Cerebellar nuclear complex (tissue), 1 donor: ENCODE measurements at places on chromosomes 13 and 19.

GRCh38 chr13:112756511-112756966, 66.7 kb downstream of the ATP11A start:
- no peak for DNase-seq

GRCh38 chr13:31774186-31774750, 34.9 kb downstream of the RXFP2 start:
- DNase-seq = no peak

- no peak for DNase-seq
Measured at GRCh38 chr13:27450921-27451471, 632 bp upstream of the MTIF3 start.

DNA sequence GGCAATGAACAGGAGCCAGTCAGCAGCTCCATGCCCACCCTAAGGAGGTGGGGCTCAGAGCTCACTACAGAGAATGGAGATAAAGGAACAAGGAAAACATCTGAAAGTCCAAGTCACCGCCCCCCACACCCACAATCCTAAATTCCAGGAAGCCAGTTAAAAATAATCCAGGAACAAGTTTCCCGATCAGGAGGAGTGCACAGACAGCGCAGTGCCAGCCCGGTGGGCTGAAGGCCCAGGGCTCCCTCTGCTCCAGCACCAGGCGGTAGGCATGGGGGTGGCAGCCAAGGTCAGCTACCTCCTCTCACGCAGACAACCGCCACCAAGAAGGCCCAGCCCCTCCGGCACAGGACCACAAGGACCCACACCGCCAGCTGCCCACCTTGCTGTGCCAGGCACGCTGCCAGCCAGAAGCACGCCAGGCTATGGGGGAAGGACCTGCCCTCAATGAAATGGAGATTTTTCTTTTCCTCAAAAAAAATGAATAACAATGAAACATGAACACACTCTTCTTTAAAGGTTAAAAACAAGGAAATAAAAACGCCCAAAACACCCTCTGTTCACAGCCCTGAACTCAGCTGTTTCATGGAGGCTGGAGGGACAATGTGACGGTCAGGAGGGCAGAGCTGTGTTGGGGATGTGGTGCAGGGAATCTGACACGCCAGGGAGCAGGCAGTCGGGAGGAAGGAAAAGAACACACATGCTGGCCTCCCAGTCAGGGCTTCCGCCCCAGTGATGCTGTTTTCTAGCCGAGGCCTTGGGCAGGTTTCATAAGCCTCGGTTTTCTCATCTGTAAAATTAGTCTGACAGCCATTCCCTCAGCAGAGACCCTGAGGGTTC, 11.0 kb downstream of the STK24 start:
- peak; percentile 14 for DNase-seq

- no peak for DNase-seq
Measured at GRCh38 chr19:547836-548720, 4.2 kb downstream of the GZMM start.

DNA sequence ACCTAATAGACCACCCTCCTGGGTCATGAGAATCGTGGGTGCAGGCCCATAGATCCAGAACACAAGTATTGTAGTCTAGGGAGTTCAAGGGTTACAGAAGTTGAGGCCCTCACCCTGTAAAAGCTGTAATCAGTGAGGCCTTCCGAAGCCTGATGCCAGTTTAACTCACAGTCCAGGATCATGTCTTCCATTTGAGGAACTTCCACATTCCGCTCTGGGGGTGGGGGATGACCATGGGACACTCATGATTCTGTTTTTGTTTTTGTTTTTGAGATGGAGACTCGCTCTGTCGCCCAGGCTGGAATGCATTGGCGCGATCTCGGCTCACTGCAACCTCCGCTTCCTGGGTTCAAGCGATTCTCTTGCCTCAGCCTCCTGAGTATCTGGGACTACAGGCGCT, 1.7 kb upstream of the RASIP1 start:
- no peak for DNase-seq

DNA sequence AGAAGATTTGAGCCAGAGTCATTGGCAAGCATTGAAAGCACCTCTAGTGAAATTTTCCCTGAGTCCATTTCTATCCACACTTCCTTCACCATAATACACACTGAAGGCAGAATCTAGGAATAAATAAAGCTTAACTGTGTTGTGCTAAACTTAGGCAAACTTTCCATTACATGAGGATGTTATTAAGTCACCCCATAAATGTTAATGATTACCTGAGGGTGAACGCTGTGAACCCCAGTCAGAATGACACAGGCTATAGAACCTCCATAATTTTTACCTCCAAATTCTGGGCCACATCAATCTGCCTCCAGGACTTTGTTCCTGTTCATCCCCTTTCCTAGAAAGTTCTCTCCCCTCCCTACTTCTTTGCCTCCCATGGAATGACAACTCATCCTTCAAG, 71.0 kb downstream of the RAP2A start:
- no peak for DNase-seq

- no peak for DNase-seq
Measured at GRCh38 chr19:50377051-50377461, 799 bp downstream of the NR1H2 start.

DNA sequence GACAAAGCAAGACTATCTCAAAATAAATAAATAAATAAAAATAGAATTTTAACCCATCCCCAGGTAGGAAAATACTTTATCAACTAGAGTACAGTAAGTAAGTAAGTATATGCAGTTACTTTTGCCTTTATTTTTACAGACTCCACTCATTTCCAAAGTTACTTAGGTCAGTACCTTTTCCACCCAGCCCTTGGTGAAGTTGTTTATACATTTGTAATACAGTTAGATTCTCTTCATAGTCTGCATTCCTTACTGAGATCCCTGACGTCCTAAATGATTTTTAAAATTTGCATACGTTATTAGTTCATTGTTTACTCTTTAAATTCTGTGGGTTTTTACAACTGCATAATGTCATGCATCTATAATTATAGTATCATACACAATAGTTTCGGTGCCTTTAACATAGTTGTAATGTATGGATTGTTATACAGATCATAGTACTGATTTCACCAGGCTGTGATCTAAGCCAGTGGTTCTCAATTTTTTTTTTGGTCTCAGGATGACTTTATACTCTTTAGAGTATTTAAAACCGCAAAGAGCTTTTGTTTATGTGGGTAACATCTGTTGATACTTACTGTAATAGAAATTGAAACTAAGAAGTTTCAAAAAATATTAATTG, 10.4 kb downstream of the SETDB2 start:
- no peak for DNase-seq

DNA sequence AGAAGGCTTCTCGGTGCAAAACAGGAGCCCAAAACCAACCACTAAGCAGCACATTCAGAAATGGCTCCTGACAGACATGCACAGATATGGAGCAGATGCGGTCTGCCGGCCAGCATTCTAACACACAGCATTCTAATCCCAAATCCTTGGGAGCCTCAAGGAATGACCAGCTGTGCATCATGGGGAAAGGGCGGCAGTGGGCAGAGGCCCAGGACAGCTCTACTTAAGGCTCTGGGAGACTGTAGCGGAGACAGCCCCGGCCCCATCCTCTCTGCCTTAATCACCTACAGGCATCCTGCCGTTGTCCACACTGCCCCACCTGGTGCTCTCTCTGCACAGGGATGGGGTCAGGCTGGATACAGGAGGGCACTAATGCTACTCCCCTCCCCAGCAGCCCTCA, 1016.0 kb downstream of the UQCRFS1 start:
- DNase-seq = no peak

GRCh38 chr19:41845001-41845050, at the start of gene DMRTC2:
Gene DMRTC2, plus strand, starts transcription at chr19:41845042. Its CDS starts 2,387 bp downstream, at chr19:41847429.
- DNase-seq = no peak

DNA sequence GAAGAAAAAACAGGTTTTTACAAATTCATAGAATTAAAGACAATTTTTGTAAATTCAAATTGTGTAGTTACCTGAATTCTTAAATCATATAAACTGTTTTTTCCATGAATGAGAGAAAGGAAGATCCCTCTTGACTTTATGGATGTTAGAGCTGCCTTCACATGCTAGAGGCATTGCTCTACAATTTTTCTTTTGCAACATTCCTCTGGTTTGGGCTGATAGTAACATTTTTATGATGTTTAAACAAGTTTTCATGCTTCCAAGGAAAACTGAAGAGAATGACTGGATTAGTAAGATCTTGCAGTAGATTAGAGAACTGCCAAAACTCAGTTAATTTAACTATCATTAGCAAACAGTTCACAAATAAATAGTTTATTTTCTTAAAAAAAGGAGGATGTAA, 250.6 kb downstream of the GPC6 start:
- no peak for DNase-seq

DNA sequence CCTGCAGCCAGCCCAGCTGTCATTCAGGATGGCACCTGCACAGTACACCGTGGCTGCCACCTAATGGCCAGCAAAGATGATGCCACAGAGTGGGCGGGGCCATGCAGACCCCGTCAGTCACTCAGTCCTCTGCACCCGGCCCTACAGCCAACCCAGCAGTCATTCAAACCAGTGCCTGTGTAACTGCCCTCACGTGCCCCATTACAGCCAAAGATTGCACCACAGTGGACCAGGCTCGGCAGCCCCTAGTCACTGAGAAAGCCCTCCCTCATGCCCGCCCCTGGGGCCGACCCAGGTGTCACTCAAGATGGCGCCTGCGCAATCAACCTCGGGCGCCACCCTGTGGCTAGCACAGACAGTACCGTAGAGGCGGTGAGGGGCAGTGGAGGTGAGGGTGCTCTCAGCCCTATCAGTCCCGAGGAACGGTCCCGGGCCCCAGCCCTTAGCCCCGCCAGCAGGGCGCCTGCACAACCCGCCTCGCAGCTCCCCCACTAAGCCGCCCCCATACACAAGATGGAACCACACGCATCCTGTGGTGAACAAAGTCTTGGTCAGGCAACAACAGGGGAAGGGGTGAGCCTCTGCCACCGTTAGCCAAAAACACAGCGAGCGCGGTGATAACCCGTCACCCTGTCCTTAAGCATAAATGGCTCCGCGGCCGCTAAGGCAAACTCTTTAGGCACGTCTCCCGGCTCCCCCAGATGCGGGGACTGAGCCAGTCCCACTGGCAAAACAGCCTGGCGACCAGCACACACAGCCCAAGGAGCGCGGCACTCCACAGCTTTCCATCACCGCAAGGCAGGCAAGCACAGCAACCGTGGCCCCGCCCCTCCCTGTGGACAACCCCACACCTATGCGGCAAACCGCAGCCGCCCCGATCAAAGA, 2.3 kb downstream of the PEG3 start:
- DNase-seq = peak; percentile 17
